KG1 (cell line): ENCODE measurements at places on chromosomes 2 and 18.

GRCh38 chr18:62982600-62983251 lies 267.4 kb downstream of the PHLPP1 start:
- DNase-seq = no peak

- DNase-seq = no peak
These were observed 105.1 kb upstream of the SP3 start for GRCh38 chr2:174070281-174070680.

GRCh38 chr2:233866479-233866878 lies 1.7 kb downstream of the MSL3B start:
- no peak for DNase-seq

DNA sequence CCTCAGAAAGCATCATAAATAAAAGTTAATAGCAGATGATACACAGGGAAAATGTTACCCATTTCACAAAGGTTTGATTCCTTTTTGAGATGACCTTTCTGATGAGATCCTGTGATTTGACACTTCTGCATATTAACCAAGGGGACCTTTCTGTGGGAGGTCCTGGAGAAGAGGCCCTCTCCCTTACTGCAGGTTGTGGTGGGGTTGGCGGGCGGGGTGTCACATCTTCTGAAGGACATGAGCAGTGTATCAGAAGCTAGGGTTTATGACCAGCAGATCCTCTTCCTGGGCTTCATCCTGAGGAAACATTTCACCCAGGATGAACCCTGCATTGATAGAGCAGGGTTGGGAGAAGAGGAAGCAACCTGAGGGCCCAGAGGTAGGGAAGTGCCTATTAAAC lies 37.2 kb upstream of the SCLY start:
- DNase-seq = no peak

GRCh38 chr2:37354531-37354930 lies 10.1 kb downstream of the QPCT start:
- no peak for DNase-seq

- DNase-seq = no peak
These were observed 39.0 kb downstream of the IRS1 start for GRCh38 chr2:226760412-226761194.

- DNase-seq = no peak
These were observed 18.8 kb downstream of the DDX1 start for GRCh38 chr2:15610430-15610952.

- DNase-seq = no peak
These were observed 1.9 kb upstream of the NAB1 start for GRCh38 chr2:190646780-190647522.

DNA sequence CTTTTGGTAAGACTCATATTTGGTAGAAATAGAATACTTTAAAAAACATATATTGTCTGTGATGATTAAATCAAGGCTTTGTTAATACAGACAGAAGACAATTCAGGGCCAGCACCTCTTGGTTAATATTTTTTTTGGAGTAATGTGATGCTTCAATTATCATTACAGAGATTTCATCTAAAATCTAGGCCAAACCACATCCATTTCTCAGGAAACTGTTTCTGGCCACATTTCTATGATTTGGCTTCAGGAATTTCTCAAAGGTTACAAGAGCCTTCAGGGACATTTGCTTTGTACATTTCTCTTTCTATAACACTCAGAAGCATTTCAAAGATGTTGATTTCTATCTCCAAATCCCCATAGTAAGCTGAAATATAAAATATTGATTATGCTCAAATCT lies 614.9 kb downstream of the LRP1B start:
- DNase-seq = no peak

- no peak for DNase-seq
These were observed at the start of gene LONRF2 for GRCh38 chr2:100321866-100322820. Gene LONRF2, minus strand, starts transcription at chr2:100322501. Its CDS starts 408 bp downstream, at chr2:100322093.

DNA sequence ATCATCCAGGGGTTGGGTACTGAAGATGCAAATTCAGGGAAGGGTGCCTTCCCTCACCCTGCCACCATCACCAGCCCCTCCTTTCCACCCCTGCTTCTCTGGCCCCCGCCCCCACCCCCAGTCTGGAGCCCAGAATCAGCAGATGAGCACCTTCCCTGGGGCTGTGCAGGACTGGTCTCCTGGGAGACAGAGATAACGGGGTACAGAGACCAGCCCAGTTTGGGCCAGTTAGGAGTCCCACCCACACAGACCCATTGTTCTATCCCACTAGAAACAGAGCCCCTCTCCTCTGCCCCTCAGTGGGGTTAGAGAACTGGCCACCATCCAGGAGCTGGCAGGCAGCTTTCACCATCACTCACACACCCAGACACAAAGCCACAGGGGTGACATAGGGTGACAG lies 4.5 kb upstream of the CRYBA2 start:
- DNase-seq = no peak

DNA sequence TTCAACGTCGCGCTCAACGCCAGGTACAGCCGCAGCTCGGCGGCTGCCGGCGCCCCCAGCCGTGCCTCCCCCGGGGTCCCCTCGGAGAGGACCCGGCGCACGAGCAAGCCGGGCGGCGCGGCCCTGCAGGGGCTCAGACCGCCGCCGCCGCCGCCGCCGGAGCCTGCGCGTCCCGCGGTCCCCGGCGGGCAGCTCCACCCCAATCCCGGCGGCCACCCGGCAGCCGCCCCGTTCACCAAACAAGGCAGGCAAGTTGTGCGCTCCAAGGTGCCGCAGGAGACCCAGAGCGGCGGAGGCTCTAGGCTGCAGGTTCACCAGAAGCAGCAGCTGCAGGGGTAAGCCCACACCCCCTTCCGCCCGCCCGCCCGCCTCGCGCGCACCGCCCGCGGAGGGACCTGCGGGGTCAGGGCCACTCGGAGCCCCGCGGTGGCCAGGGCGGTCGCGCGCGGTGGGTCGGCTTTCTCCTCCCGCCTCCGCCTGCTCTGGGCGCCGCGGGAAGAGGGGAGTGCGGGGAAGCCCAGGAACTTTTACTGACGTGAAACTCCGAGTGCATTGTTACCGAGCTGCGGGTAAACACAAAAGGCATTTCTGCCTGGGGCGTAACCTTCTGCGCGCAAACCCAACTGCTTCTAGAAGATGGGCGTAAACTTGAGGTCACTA lies 861 bp downstream of the LTBP1 start:
- no peak for DNase-seq

DNA sequence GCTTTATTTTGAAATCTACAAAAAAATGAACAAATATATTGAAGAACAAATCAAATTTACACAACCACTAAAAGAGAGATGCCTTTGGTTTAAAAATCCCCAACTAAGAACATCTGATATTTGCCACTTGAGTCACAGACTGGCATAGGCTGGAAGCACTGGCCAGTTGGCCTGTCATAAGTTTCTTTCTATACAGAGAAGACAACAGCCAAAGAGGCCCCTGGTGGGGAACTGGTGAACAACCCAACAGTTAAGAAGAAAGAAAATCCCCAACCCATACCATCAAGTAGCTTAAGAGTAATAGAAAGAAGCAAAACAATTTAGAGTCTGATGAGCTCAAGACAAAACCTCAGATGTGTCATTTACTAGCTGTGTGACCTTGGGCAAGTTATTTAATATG lies 45.5 kb downstream of the OSR1 start:
- DNase-seq = no peak

DNA sequence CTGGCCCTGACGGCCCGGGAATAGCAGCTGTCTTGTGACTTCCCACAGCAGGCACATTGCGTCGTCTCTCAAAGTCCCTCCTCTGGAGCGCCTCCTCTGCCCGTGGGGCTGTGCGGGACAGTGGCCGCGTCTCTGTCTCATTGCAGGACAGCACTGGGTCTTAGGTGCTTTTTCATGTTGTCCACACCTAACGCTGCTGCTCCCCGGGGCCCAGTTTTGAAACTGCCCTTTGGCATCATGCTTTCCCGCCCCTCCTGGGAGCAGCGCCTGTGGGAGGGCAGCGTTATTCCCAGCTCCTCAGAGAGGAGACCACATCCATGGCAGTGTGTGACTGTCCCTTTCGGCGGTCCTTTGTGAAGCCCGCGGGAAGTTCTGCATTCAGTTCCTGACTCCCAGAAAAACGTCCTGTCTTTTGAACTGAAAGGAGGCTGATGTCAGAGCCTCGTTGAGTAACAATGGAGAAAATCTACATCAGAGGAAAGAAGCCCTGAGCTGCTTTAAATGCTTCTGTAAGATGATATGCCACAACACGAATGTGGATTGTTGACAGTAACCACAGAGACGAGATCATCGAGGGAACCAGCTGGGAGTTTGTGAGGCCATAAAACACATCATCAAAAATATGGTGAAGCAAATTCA lies 226.0 kb downstream of the FAM210A start:
- DNase-seq = no peak

- DNase-seq = no peak
These were observed 103.1 kb downstream of the PPP1R1C start for GRCh38 chr2:182088681-182089320.

GRCh38 chr2:3405876-3406275 lies 26.4 kb downstream of the TRAPPC12 start:
- no peak for DNase-seq

GRCh38 chr2:174546519-174547506 lies 50.8 kb downstream of the WIPF1 start:
- DNase-seq = no peak

GRCh38 chr18:10454681-10455557 lies 484 bp downstream of the APCDD1 start:
- no peak for DNase-seq

- DNase-seq = no peak
These were observed 158.0 kb upstream of the ALKAL2 start for GRCh38 chr2:445896-446295.

GRCh38 chr2:212348501-212348900 lies 190.1 kb downstream of the ERBB4 start:
- no peak for DNase-seq

DNA sequence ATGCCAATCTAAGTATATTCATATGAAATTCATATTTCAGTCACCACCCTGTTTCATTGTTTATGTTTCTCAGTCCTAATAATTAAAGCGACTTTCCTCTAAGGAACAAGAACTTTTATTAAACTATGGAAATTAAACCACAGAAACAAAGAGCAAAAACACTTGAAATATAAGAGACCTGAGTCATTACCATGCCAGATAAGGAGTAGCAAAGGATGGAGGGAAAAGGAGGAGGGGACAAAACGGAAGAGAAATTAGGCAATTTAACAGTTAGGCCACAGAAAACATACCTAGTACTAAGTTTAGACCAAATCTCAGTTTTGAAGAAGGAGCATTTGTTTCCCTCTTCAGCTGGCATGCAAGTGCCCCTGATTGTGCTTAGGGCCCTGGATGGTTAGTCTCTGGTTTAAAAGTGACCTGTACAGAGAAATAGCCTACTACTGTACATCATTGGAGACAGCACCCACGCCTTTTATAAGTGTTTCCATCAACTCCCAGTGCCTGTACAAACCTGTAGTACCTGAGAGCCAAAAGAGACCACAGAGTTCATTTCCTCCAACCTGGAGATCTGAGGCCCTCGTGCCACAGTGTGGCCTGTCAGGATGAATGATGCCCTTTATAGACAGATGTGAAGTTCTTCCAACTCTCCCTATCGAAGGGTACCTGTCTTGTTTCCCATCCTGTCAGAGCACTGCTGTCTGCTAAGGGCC lies 74.5 kb downstream of the SPATS2L start:
- DNase-seq = no peak

- no peak for DNase-seq
These were observed 270.5 kb upstream of the MEIS1 start for GRCh38 chr2:66164470-66164869.

DNA sequence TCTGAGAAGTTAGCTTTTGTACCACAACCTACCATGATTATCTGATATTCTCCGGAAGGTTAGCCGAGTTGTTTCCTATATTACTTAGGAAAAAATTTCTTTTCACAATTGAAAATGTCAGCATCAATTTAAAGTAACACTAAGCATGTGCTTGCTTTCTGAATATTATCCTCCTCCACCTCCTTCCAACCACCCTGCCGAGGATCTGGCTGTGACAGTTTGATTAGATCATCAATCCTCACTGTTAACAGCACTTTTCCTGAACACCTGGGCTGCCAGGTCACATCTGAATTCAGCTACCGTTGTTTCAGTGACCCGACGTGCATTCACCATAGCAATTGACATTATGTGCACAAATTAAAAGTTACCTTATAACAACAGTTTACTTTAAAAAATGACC lies 207.0 kb downstream of the ZNF407 start:
- no peak for DNase-seq

GRCh38 chr2:69152847-69153583 lies 140.0 kb downstream of the ANTXR1 start:
- no peak for DNase-seq

DNA sequence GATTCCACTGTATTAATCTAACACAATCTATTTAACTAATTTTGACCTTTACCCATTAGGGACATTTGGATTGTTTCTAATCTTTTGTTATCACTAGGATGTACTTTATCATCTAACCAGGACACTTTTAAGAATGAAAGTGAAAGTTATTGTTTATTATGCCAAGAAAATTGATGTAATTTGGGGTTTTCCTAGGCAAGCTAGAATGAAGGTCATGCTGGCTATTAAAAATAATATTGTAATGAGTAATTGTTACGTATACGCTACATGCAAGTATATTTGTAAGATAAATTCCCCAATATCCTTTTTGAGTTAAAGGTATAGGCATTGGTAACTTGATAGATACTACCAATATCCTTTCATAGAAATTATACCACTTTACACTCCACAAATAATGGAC lies 74.6 kb downstream of the COL5A2 start:
- DNase-seq = no peak

- no peak for DNase-seq
These were observed 33.4 kb upstream of the CLASP1 start for GRCh38 chr2:121682396-121683298.

DNA sequence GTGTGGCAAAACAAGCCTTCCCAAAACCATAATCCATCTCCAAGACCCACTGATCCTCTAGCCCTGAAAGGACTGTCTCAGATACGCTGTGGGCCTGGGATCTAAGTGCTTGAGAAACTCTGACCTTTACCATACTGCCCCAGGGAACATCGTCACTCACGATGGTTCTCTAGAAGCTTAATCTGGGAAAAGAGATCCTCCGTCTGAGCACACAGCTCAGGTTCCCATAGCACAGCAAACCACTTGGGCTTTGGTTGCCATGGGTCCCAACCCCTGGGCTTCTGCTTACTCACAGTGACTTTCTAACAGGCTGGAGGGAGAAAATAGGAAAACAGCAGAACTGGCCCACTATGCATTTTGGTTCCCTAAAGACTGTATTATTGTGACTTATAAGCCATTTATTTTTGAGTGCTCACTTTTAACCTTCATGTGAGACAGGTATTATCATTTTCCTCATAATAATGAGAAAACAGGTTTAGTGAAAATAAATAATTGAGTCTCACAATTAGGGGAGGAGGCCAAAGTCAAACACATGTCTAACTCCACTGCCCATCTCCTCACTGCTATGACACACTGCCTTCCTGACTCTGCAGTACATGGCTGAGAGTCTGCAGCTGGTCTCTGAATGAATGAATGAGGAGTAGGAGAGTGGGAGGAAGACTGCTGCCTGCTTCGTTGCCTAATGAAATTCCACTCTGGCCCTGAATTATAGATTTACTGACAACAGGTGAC lies 46.7 kb downstream of the REEP1 start:
- no peak for DNase-seq
